ENCODE measurements at places on chromosomes 6 and 20.

DNA sequence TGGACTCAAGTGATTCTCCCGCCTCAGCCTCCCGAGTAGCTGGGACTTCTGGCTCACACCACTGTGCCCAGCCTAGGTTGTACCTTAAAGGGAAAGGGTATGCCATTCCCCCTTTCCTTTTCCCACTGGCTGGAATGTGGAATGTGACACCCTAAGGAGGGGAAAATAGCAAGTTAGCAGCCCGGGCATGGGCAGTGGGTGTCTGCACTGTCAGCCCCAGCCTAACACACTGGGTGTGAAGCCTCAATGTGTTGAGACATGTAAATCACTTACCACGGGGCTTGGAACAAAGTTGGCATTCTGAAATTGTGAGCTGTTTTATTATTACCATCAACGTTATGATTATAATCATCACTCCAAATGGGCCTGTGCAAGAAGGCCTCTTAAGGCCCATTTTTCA is 80.8 kb upstream of the PTPN1 start:
- DNase-seq: no peak

- no peak for DNase-seq
Observed at GRCh38 chr20:14197097-14197496, 140.3 kb downstream of the FLRT3 start.

- peak; percentile 7 for DNase-seq
Observed at GRCh38 chr20:19583532-19584175, 174.4 kb upstream of the RIN2 start.

DNA sequence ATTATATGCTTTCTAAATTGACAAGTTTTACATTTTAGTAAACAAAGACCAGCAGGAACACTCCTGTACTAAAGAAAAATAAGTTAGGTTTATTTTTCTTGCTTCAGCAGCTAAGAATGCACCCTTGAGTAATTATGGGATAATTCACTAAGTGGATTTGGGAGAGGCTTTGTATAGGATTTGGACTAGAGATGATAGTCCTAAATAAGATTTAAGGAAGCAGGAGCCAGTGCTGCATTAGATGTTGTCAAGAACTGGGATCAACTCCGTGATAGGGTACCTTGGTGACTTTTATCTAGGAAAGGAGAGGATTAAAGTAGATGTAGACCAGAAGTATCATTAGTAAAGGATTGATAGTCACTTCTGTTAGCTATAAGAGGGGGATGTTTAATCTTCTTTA is 4.1 kb upstream of the C6orf141 start:
- DNase-seq: no peak

- no peak for DNase-seq
Observed at GRCh38 chr6:4939241-4939640, 64.6 kb downstream of the RPP40 start.

- DNase-seq: no peak
Observed at GRCh38 chr20:56795492-56795891, 166.4 kb downstream of the TFAP2C start.

DNA sequence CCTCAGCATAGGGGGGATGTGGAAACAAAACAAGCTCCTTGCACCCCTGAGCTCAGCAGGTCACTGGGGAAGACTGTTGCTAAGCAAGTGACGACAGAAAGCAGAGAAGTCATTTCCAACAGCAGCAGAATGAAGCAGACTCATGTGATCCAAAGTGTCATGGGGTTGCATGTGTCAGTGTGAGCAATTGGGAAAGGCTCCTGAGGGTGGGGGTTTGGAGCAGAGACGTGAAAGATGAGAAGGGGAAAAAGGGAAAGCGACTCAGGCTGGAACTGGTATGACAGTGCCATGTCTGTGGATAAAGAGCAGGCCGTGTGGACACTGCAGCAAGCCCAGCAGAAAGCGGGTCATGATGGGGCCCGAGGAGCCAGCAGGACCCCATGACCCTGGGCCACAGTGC is 363.9 kb downstream of the PREX1 start:
- no peak for DNase-seq

DNA sequence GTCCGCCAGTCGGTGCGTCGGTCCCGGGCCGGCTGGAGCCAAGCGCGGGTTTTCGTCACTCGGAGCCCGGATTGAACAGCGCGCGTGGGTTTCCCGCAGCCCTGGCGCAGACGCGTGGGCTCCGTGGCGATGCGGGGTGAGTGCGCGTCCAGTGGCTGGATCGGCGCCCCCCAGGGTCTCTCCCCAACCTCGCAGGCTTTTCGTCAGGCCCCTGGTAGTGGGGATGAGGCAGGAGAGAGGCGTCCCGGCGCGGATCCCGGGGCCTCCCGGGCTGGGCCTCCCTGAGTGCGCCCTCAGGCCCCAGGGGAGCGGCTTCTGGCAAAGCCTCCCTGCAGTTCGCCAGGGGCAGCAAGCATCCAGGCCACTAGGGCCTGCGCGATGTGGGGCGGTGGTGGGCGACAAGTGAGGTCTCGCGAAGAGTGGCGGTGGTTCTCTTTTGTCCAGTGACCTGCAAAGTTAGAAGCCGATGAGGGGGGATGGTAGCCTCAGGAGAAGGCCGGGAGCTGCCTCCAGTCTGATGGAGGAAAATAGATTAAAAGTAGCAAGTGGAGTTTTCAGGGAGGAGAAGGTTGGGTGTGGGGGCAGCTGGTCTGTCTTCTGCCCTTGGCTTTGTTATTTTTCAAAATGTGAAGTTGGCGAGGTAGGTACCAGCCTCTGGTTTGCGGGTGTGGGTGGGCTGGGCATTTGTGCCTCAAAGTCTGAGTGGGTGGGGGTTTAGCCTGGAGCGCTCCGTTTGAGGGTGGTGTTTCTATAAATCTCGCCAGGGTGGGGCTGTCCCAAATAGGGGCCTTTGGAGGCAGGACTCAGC is 1.6 kb downstream of the TOX2 start:
- no peak for DNase-seq

DNA sequence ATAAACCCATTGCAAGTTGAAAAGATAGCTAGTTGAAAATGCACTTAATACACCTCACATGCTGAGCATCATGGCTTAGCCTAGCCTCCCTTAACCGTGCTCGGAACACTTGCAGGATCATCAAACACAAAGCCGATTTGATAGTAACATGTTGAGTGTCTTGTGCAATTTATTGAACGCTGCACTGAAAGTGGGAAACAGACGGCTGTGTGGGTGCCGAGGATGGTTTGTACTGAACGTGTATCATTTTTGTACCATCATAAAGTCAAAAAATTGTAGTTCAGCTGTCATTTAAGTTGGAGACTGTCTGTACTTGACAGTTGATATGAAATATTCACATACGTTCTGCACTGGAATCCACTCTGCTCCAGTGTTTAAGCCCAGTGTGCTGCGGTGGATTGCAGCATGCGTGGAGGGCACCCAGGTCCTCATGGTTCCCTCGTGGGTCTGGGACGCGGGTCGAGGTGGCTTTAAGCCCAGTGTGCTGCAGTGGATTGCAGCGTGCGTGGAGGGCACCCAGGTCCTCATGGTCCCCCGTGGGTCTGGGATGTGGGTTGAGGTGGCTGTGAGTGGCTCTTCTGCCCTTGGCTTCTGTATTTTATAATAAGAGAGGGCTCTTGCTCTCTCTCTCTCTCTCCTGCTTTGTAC is 77.0 kb downstream of the CDH4 start:
- no peak for DNase-seq

- no peak for DNase-seq
Observed at GRCh38 chr20:38117635-38118034, 47.4 kb downstream of the TGM2 start.

GRCh38 chr6:37303091-37303660 is 45.2 kb upstream of the TMEM217 start:
- DNase-seq: no peak

DNA sequence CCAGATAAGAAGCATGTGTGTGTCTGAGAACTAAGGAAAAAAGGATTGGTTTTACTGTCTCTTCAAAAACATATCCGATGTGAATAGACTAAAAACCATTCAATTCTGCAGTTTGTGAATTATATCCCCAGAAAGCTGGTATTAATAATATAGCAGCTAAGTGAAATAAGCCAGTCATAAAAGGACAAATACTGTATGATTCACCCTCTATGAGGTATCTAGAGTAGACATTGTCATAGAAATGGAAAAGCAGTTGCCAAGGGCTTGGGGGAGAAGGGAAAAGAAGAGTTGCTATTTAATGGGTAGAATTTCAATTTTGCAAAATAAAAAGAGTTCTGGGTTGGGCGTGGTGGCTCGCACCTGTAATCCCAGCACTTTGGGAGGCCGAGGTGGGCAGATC is 137.5 kb downstream of the ATXN1 start:
- no peak for DNase-seq

- no peak for DNase-seq
Observed at GRCh38 chr6:129069006-129069405, 186.1 kb downstream of the LAMA2 start.

- peak; percentile 14 for DNase-seq
Observed at GRCh38 chr6:7541175-7542064, at the start of gene DSP. DSP (plus strand) TSS chr6:7541671; CDS start chr6:7541916, 245 bp downstream.

DNA sequence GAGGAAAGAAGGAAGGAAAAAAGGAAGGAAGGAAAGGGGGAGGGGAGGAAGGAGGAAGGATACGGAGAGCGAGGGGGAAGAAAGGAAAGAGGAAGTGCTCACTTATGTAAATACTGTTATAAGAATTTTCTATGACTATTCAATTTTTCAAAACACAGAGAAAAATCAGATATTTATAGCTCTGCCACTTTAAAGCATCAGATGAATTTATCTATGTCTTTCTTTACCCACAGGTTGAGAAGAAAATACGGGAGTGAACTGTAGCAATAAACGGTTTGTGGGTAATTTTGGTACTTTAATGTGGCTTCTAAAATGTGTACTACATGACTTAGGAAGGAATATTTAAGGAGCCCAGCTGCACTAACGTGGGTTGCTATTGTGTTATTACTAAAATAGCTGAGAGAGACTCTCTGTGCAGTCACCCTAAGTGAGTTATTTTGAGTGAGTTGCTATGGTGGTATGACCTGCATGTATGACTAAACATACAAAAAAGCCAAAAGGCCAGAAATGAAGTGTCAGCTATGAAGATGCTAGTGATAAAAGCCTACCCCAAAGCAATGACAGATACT is 225.5 kb downstream of the SOD2 start:
- no peak for DNase-seq

DNA sequence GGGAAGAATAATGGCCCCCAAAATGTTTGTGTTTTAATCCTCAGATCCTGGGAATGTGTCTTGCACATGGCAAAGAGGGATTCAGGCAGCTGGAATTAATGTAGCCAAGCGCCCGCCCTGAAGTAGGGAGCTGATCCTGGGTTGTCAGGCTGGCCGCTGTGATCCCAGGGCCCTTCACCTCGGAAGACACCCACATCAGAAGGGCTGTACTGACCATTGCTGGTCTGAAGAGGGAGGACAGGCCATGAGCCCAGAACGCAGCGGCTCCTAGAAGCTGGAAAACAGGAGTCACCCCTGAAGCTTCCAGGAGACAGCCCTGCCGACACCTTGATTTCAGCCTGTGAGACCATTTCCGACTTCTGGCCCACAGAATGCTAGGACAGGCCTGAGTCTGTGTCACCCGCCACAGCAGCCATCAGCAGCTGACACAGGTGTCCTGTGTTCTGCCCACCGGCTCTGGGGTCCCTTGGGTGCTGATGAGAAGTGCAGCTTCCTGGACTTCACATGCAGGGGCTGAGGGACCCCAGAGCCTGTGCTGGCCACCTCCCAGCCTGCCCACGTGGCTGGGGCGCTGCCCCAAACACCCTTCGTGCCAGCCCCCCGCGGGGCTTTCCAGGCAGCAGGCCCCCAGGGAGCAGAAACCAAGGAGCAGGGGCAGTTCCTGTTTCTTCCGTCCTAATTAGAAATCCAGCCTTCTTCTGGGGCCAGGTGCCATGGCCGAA is 86.3 kb downstream of the ERMARD start:
- no peak for DNase-seq

DNA sequence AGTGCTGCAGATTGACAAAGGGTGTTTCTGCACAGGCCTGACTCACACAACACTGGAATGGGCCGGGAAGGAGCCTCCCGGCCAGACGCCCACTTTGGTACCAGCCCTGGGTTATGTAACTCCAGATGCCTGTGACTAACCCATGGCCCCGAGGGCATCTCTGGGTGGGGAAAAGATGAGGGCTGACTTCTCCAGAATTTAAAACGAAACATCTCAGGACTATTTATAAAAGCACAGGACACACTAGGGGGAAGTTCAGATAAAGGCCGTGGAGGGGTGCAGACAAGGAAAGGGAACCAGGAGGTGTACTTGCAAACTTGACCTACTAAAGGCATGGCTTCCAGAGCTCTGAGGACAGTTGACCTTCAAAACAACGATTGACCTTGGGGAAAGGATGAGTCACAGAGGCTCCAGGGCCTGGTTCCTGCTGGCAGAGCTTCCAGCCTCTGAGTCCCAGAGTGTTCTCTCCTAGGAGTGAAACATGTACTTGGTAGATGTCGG is 196.9 kb downstream of the NFATC2 start:
- DNase-seq: no peak

GRCh38 chr6:159125951-159126352 is 43.2 kb upstream of the FNDC1 start:
- DNase-seq: no peak

GRCh38 chr6:168638468-168639271 is 197.7 kb downstream of the SMOC2 start:
- no peak for DNase-seq

- no peak for DNase-seq
Observed at GRCh38 chr20:55760586-55760985, 244.7 kb downstream of the CBLN4 start.

DNA sequence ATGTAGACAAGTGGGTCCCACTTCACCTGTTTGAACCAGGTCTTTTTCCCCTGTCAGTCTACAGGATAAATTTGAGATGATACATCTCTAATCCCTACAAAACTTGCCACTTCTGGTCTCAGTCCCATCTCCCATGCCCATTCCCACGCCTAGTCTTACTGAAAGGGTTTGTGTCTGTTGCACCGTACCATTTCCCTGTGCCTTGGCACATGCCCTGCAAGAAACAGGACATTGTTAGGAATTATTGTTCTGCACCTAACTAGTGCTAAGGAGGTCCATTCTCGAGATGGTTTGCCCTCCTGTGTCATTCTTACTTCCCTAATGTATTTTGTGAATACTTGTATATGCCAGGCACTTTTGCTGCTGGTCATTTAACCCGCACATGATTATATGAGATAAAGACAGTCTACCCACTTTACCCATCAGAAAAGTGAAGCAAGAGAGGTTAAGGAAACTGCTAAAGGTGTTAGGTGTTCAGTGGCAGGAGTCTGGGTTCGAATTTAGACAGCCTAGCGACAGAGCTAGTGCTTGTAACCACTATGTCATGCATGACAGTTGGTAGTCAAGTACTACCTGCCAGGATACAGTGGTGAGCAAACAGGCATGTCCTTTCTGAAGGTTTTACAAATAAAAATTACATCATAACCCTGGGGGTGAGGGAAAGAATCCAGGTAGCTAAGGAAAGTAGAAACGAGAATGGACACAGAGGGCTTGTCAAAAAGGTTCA is 12.7 kb downstream of the FAM217A start:
- no peak for DNase-seq

- DNase-seq: no peak
Observed at GRCh38 chr6:11203306-11204004, 29.0 kb downstream of the NEDD9 start.

DNA sequence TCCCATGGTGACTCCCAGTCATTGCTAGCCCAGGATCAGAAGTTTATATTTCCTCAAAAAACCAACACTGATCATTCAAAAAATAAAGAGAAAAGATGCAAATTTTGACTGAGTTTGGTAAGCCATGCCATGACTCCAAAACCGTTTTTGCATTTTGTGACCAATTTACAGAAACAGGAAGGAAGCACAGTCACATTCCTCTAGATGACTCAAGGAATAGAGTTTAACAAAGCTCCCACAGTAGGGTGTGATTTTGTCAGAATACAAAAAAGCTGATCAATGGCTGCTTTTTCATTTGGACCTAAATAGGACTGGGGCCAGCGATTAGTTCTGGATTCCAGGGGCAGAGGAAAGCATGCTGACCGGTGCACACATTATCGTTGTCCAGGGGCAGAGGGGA is 179.4 kb upstream of the AFDN start:
- no peak for DNase-seq

GRCh38 chr20:36880741-36881250 is 4.9 kb downstream of the TLDC2 start:
- DNase-seq: no peak

Measured in stimulated activated naive CD4-positive, alpha-beta T cell (primary cell).